MCF 10A (cell line): ENCODE measurements at places on chromosomes 13 and 19. TPM values are rescaled to one million over a fixed set of nuclear protein-coding genes. Genes with fewer than 3 reads are reported as not detected.

- H3K27me3 ChIP-seq = no peaks in the 10 kb centered on the region
- H3K36me3 ChIP-seq = no peaks in the 10 kb centered on the region
- no peaks in the 10 kb centered on the region for H3K4me1 ChIP-seq
Measured at GRCh38 chr13:22061806-22062391, 391.0 kb downstream of the FGF9 start.

Gene ZNF613
- total RNA-seq = 4.9 and 7.7 TPM in 2 replicates

Gene TMC4
- total RNA-seq = 3.7 and 6.1 TPM in 2 replicates

GRCh38 chr13:66581675-66582074 is 648.5 kb downstream of the PCDH9 start:
- no peaks in the 10 kb centered on the region for H3K36me3 ChIP-seq
- no peak for DNase-seq
- no peak overlapping the region for H3K27ac ChIP-seq
- H3K4me1 ChIP-seq = peaks cover 5% of the 10 kb centered on the region
- no peaks in the 10 kb centered on the region for H3K27me3 ChIP-seq

DNA sequence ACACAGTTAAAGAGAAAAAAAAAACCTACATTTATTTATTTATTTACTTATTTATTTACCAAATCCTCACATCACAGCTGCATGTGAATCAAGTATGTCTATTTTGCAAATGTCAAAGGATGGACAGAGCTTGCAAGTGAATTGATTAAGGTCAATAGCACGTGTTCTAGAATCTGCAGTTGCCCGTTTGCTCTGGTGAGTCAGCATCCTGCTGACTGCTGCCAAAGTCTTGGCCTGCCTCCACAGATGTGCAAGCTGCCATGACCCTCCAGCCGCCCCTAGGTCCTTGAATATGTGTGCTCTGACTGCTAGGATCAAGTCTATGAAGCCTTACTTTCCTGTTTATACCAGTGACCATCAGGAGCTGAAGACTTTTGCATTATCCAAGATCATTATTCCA is 320.6 kb downstream of the GPC5 start:
- peak; percentile 47 for DNase-seq
- no peaks in the 10 kb centered on the region for H3K4me1 ChIP-seq
- H3K27me3 ChIP-seq = peaks cover 64% of the 10 kb centered on the region

GRCh38 chr19:9498183-9498902 is at the start of gene ZNF560:
TSS of gene ZNF560 (minus strand) at chr19:9498616. CDS start at chr19:9475313, 23,303 bp downstream.
- no peaks in the 10 kb centered on the region for H3K4me1 ChIP-seq
- no peak within 1 kb of the TSS for H3K4me3 ChIP-seq
- no peak within 1 kb of the TSS for H3K27ac ChIP-seq
- H3K36me3 ChIP-seq = no peaks in the 10 kb centered on the region

GRCh38 chr19:34246340-34246739 is 8.0 kb upstream of the GARRE1 start:
- no peak for DNase-seq
- H3K36me3 ChIP-seq = peaks cover 6% of the 10 kb centered on the region
- no peaks in the 10 kb centered on the region for H3K27me3 ChIP-seq

DNA sequence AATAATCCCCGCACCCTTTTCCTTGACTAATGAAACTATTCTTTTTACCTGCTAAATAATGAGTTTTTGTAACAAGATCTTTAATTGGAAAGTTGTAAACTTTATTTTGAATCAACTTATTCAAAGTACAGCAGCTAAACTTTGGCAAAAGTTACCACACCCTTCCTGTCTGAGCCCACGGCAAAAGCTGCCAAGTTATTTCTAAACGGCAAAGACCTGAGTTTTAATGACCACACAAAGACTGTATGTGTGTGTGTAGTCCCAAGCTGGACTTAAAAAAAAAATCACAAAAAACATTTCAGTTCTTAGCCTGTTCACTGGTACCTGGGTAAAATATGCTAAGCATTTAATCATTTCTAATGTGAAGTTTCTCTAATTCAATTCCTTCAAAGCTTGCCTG is 60.7 kb downstream of the ZAR1L start:
- DNase-seq = peak; percentile 55
- H3K27ac ChIP-seq = peak overlapping the region; percentile 89
- H3K4me3 ChIP-seq = peak overlapping the region; percentile 80

DNA sequence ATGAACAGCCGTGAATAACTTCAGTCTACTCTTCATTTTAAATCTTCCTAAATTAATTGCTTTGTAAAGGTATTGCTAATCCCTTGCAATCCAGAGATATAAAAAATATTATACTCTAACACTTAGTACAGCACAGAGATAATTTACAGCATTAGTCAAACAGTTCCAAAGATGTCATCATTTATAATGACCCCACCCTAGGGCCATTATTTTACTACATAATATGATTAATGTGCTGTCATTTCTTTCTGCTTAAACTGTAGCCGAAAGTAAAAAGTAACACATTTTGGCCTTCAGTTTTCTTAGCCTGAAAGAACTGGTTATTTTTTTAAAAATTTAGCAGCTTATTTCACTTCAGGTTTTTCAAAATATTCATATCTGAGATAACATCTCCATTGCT is 256.3 kb upstream of the RFC3 start:
- H3K4me1 ChIP-seq = no peaks in the 10 kb centered on the region
- no peaks in the 10 kb centered on the region for H3K27me3 ChIP-seq
- no peaks in the 10 kb centered on the region for H3K36me3 ChIP-seq
- no peak overlapping the region for H3K27ac ChIP-seq
- no peak overlapping the region for H3K4me3 ChIP-seq
- no peak for DNase-seq

DNA sequence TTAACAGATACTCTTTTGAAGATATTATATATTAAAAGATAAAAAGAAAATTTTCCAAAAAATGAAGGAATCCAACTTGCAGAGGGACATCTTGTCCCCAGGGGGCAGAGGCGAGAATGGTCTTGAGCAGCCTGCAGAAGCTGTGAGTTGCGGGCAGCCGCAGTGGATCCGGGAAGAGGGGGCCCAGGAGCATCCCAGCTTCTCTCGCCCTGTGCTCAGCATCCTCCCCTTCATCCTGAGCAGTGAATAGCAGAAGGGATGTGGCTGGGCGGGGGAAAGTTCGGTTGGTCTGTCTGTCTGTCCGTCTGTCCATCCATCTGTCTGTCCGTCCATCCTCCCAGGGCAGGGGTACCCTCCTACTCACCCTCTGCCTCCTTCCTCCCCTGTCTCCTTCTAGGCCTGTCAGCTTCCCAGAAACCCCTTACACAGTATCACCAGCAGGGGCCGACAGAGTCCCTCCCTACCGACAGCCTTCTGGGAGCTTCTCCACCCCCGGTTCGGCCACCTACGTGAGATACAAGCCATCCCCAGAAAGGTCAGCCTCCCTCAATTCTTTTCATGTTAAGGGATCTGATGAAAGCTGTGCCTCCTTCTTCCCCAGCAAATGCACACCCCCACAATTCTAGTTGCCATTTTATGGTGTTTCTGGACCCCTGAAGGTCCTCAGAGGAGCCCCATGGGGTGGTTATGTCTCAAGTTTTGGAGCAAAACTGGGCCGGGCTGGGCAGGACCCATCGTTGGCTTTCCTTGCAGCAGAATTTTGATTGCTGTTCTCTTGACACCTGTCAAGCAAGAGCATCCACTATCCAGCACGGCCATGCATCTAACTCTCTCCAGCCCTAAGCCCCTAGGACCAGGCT is 81.6 kb downstream of the DPF1 start:
- DNase-seq = peak; percentile 76
- H3K4me1 ChIP-seq = peaks cover 17% of the 10 kb centered on the region
- H3K4me3 ChIP-seq = no peak overlapping the region

Gene CFAP97D2
- not detected in 2 replicates for total RNA-seq

DNA sequence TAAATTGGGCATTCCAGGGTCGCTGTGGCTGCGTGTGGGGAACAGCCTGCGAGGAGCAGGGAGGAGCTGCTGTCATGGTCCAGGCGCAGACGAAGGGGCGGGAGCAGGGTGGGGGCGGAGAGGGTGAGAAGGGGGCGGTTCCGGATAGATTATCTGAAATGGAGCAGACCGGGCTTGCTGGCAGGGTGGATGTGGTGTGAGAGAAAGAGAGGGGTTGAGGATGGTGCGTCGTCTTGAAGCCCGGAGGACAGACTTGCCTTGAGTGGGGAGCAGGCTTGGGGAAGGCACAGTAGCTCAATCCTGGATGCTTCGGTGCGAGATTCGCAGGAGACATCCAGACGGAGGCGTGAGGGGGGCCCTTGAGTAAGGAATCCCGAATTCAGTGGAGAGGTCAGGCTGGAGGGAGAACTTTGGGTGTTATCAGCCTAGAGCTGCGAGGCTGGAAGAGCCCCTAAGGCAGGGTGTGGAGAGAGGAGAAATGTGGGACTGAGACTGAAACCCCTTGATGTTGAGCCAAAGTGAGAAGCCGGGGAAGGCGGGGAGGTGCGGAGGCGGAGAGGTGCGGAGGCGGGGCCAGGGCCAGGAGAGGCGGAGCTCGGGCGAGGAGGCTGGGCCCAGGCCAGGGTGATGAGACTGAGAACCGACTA is 40.6 kb downstream of the DPF1 start:
- no peaks in the 10 kb centered on the region for H3K27me3 ChIP-seq
- no peak overlapping the region for H3K4me3 ChIP-seq
- peaks cover 66% of the 10 kb centered on the region for H3K36me3 ChIP-seq
- no peak for DNase-seq

DNA sequence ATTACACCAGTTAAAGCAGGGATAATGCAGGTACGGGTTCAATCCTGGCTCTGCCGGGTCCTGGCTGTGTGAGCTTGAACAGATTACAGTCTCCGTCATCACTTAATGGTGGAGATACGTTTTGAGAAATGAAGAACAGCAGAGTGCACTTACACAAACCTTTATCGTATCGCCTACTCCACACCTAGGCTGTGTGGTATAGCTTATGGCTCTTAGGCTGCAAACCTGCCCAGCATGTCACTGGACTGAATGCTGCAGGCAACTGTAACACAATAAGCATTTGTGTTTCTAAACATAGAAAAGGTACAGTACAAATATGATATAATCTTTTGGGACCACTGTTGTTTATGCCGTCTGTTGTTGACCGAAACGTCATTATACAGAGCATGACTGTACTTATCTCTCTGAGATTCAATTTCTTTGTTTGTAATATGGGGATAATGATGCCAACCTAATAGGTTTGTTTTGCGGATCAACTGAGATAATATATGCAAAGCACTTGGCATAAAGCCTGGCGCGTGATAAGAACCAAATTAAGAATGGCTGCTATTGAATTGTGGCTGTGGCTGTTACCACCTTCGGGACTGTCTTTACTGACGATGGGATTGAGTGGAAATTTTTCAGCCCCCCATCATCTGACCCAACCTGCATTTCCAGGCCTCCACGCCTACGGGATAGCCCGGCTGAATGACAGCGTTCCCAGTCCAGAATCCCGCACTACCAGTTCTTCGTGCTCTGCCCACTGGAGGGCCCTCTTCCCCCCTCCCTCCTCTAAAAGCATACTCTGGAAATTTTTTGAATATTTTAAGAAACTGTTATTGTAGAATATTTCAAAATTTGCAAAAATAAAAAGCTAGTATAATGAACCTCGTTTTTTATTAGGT is 11.2 kb downstream of the KRTDAP start:
- no peak for DNase-seq
- H3K27me3 ChIP-seq = peaks cover 16% of the 10 kb centered on the region
- no peak overlapping the region for H3K4me3 ChIP-seq
- no peaks in the 10 kb centered on the region for H3K4me1 ChIP-seq
- no peak overlapping the region for H3K27ac ChIP-seq

Gene FCAR
- total RNA-seq = not detected in 2 replicates

GRCh38 chr13:99528547-99528946 is 27.3 kb downstream of the TM9SF2 start:
- no peaks in the 10 kb centered on the region for H3K4me1 ChIP-seq
- H3K27ac ChIP-seq = no peak overlapping the region
- H3K36me3 ChIP-seq = peaks cover 43% of the 10 kb centered on the region

DNA sequence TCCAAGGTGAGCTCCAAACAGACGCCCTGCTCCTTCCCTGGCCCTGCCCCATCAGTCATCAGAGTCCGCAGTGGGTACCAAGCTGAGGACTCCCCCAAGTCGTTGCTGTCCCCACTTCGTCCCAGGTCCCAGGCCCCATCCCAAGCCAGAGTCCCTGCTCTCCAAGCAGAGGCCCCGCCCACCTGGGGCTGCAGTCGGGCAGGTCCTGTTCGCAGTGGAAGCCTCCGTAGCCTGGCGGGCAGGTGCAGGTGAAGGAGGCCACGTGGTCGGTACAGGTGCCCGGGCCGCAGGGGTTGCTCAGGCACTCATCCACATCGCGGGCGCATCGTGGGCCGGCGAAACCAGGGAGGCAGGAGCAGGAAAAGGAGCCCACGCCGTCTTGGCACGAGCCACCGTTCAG is 19.4 kb downstream of the NOTCH3 start:
- no peak for DNase-seq
- no peak overlapping the region for H3K4me3 ChIP-seq
- H3K27me3 ChIP-seq = no peaks in the 10 kb centered on the region

- no peak overlapping the region for H3K27ac ChIP-seq
- no peak overlapping the region for H3K4me3 ChIP-seq
- no peak for DNase-seq
- no peaks in the 10 kb centered on the region for H3K4me1 ChIP-seq
- H3K36me3 ChIP-seq = peaks cover 5% of the 10 kb centered on the region
Measured at GRCh38 chr13:108376308-108376707, 106.8 kb downstream of the TNFSF13B start.

DNA sequence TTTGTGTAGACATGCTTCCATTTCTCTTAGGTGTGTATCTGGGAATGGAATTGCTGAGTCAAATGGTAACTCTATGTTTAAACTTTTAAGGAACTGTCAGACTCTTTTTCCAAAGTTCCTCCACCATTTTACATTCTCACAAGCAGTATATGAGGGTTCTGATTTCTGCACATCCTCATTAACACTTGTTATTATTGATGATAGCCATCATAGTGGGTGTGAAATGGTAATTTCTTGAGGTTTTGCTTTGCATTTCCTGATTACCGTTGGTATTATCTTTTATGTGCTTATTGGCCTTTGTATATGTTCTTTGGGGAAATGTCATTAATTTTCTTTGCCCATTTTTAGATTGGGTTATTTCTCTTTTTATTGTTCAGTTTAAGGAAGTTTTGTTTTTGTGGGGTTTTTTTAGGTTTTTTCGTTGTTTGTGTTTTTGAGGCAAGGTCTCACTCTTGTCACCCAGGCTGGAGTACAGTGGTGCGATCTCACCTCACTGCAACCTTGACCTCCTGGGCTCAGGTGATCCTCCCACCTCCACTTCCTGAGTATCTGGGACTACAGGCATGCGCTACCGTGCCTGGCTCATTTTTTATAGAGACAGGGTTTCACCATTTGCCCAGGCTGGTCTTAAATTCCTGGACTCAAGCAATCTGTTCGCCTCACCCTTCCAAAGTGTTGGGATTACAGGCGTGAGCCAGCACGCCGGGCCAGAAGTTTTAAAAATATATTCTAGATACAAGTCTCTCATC is 34.3 kb downstream of the NAA16 start:
- no peaks in the 10 kb centered on the region for H3K4me1 ChIP-seq
- no peaks in the 10 kb centered on the region for H3K27me3 ChIP-seq
- peaks cover 60% of the 10 kb centered on the region for H3K36me3 ChIP-seq
- no peak overlapping the region for H3K4me3 ChIP-seq

DNA sequence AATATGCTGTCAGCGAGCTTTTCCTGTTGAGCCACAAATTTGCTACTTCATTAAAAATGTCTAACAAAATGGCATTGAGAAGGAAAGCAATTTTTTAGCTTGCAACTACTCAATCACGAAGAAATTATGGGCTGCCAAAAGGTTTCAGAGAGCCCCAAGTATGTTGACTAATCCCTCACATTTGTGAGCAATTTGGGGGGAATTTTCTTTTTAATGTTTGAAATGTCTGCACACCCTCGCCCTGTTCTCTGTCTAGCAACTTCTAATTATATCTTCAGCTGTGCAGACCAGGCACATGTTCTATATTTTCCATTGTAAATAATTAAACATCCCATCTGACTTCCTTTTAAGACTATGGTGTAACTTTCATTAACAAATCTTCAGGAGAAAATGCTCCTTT is 192.9 kb downstream of the DCT start:
- H3K27ac ChIP-seq = no peak overlapping the region
- no peaks in the 10 kb centered on the region for H3K36me3 ChIP-seq
- DNase-seq = no peak
- no peak overlapping the region for H3K4me3 ChIP-seq
- H3K4me1 ChIP-seq = no peaks in the 10 kb centered on the region
